ENCODE measurements at places on chromosomes 11 and 22. TPM values are rescaled to one million over a fixed set of nuclear protein-coding genes. Genes with fewer than 3 reads are reported as not detected.

MOV10L1 gene
- 0.57 TPM for total RNA-seq

PLAAT2 gene
- not detected for total RNA-seq

PDGFB gene
- 6.3 TPM for total RNA-seq

CLCF1 gene
- total RNA-seq: 2.8 TPM

PRR33 gene
- not detected for total RNA-seq

SCYL1 gene
- total RNA-seq: 63.3 TPM

TUB gene
- 6.1 TPM for total RNA-seq

VWA5A gene
- 2.7 TPM for total RNA-seq

- H3K4me3 ChIP-seq: no peak overlapping the region
- no peaks in the 10 kb centered on the region for H3K27me3 ChIP-seq
- H3K36me3 ChIP-seq: no peaks in the 10 kb centered on the region
- DNase-seq: no peak
Observed at GRCh38 chr11:88105526-88105925, 69.7 kb downstream of the RAB38 start.

GRCh38 chr22:49303061-49303735, 524.5 kb downstream of the BRD1 start:
- no peaks in the 10 kb centered on the region for H3K36me3 ChIP-seq
- no peak overlapping the region for H3K4me3 ChIP-seq
- DNase-seq: no peak
- H3K27me3 ChIP-seq: no peaks in the 10 kb centered on the region
- no peaks in the 10 kb centered on the region for H3K4me1 ChIP-seq

DNA sequence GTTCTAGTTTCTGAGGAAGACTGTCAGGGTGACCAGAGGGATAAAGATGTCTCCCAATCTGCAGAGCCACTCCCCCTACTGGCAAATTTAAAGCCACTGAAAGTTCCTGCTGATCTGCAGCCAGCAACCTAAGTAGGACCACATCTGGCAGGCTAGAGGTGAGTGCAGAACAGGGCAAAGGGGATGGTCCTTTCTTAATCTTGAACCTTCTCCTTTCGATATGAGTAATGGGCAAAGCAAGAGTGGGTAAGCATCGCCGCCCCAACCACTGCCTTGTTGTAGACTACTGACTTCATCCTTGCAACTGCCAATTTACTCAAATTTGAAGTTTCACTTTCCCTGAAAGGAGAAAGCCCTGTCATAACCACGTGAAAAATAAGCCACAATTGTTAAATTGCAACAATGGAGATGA, 30.7 kb downstream of the SCUBE2 start:
- no peak overlapping the region for H3K27ac ChIP-seq
- DNase-seq: no peak
- H3K36me3 ChIP-seq: no peaks in the 10 kb centered on the region
- H3K27me3 ChIP-seq: no peaks in the 10 kb centered on the region

DNA sequence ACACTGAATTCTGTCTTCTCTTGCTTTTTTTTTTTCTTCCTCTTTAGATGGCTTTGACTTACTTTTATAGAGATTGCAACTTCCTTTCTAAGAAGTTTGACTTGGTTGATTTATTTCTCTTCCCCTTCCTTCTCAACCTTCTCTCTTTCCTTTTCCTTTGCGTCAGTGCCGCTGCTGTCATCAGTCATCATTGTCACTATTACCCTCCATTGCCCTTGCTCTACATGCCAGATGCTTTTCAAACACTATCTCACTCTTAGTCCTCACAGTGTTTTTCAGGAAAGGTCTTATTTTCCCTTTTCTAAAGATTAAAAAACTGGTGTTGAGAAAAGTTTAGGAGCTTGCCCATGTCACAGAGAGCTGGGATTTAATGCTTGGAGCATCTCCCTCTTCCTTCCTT, 74.7 kb upstream of the C11orf87 start:
- no peaks in the 10 kb centered on the region for H3K27me3 ChIP-seq
- no peaks in the 10 kb centered on the region for H3K4me1 ChIP-seq
- H3K27ac ChIP-seq: no peak overlapping the region
- no peak overlapping the region for H3K4me3 ChIP-seq
